ENCODE measurements at places on chromosomes 5 and 9.

DNA sequence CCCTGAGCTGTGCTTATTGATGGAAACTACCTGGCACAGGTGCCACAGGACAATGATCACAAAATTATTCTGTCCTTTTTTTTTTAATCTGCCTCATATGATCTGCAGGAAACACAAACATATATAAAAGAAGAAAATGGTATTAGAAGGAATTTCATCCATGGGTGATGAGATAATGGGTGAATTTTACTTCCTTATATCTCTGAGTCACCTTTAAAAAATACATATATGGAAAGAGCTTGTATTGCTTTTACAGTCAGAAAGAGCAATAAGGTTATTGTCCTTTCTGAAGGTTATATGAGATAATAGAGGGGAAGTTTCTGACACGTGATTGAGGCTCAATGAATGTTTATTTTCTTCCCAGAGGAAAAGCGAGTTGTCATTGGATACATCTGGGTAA is 31.6 kb downstream of the NEURL1B start:
- no peak for DNase-seq

GRCh38 chr5:20537911-20538703 is 550.1 kb upstream of the CDH18 start:
- no peak for DNase-seq

- DNase-seq = no peak
These were observed 70.3 kb downstream of the ENC1 start for GRCh38 chr5:74570250-74570649.

DNA sequence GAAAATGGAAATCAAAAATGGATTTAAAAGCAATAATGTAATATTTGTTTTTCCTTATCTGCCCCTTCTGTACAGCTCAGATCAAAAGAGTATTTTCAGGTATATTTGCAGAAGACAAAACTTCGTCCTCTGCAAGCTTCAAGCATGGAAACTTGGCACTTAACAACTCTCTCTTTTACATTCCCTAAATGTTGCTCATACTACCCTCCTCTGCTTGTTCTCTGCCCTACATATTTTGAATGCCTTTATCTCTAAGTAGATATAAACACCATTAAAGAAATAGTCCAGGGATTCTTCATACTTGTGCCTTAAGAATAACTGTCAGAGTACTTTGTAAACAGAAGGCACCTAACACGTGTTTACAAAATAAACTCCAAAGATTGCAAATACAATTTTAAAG is 19.2 kb upstream of the SMC2 start:
- DNase-seq = no peak

DNA sequence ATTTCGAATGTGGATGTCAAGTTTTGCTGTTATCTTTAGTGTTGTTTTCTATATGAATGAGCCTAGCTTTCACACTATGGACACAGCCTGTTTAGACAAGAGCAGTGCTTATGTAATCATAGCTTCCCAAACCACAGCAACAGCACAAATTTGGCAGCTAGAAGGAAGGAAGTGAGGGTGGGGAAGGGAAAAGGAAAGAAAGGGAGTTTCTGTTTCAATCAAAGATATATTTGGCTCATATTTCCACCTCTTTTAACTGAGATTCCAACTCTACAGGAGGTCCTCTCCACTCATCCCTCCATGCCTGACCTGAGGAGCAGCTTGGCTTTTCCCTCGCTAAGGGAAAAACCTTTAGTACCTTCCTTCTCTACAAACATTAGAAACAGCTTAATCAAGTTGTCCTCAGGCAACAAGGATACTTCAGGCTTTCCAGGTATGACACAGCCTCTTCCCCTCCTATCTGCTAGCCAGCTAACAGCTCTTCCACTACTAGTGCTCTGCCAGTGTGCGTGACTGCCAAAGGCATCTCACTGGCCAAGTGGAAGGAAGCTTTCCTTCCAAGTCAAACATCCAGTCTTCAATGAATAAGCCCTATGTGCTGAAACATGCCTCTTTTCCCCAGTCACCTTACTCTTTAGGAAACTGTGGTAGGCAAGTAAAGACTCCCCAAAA is 268.6 kb upstream of the PTGER4 start:
- DNase-seq = no peak

- no peak for DNase-seq
These were observed 18.0 kb downstream of the GARNL3 start for GRCh38 chr9:127282611-127283010.

DNA sequence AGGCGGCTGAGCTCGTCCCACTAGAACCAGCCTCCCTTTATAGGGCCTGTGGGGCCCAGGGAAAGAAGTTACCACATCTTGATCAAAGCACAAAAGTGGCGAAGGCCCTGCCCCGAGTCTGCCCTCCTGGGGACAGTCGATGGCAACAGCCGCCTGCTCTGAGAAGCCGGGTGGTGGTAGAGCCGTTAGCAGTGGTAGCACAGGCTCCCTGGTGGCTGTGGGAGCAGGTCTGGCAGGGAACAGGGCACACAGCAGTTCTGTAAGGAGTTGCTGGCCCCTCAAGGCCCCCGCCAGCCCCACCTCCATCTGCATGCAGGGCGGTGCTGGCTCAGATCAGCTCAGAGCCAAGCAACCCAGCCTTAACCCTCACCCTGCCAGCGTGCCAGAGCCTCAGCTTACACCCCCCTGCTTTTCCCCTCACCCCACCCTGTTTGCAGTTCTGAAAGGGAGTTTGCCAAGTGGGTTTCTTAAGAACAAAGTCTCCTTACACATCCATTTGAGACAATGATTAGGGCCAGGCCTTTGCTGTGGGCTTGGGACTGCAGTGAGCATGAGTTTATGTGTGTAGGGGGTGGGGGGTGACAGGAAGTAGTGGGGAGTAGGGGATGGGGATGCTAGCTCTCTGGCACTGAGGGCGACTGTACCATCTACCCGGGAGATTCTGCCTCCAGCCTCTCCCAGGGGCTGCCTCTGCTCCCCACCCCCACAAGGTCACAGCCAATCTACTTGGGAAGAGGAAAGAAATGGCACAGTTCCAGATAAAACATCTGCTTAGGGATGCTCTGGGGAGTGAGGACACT is 11.8 kb downstream of the ACSL6 start:
- no peak for DNase-seq

GRCh38 chr9:87393706-87394230 is 103.9 kb upstream of the DAPK1 start:
- DNase-seq = no peak

GRCh38 chr9:34688329-34689115 is 2.6 kb downstream of the CCL19 start:
- DNase-seq = no peak

DNA sequence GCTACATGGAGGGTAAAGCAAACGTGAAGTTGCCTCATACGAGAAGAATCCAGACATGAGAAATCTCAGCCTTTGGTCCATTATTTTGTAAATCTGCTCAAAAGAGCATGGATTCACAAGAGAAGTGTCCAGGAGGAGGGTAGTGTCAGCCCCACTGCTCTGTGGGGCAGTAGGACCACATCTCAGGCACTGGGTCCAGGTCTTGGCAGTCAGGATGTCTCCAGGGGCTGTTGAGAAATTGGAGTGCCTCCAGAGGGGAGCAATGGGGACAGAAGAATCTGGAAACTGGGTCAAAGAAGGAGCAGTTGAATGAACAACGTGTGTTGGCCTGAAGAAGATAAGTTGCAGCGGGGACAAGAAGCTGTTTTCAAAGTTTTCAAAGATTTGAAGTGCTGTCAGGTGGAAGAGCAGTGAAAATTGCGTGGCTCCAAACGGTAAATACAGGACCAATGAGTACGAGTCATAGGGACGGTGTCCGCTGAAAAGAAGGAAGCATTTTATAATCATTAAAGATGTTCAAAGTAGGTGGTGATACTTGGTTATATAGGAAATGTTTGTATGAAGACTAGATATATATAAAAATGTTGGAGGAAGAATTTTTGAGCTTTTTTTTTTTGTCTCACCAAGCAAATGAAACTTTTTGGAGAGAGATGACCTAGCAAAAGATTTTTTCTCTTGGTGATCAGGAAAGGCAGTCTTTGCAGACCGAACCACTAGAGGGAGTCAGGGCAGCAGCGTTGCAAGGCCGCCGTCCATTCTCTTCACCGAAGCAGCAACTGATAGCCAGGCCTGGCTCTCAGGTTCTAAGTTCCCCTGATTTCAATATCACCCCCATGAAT is 57.1 kb upstream of the ZBED3 start:
- peak; percentile 73 for DNase-seq

GRCh38 chr9:81150016-81150625 is 539.2 kb downstream of the TLE1 start:
- no peak for DNase-seq

DNA sequence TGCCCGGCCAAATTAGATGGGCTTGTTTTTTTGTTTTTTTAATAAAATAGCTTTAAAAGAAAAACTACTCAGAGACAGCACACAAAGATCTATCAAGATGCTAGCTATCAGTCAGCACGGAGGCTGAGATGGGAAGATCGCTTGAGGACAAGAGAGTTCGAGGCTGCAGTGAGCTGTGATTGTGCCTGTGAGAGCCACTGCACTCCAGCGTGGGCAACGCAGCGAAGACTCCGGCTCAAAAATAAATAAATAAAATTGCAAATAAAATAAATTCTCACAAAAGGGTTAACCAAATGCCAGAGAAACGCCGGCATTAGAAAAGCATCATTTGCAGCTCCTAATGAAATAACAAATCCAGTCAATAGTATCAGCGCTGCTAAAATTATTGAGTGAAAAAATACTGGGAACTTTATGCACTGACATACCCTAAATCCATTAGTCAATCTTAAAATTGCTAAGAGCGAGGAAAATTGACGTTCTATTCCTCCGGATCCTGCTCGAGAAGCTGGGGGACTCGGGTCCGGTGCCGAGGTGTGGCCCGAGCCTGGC is 681 bp downstream of the CPLANE1 start:
- no peak for DNase-seq

- DNase-seq = no peak
These were observed 137.0 kb downstream of the PBX3 start for GRCh38 chr9:125884218-125884595.

GRCh38 chr9:676780-677438 is 164.6 kb upstream of the DMRT1 start:
- DNase-seq = no peak

DNA sequence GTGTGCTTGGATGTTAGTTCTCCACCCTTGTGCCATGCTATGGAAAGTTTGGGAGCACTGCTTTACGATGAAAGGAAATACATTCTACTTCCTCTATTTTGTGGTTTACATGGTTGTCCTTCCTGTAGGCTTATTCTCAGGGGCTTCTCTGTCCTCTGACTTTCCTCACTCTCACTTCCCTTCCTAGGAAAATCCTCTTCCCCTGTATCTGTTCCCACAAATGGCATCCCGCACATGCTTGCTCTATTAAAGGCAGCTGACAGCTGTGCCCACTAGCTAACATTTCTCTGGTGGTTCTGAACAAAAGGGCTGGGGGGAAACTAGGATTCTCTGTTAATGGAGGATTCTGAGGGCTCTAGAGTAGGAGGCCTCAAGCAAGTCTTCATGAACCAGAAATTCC is 52.4 kb downstream of the FAM170A start:
- DNase-seq = no peak

DNA sequence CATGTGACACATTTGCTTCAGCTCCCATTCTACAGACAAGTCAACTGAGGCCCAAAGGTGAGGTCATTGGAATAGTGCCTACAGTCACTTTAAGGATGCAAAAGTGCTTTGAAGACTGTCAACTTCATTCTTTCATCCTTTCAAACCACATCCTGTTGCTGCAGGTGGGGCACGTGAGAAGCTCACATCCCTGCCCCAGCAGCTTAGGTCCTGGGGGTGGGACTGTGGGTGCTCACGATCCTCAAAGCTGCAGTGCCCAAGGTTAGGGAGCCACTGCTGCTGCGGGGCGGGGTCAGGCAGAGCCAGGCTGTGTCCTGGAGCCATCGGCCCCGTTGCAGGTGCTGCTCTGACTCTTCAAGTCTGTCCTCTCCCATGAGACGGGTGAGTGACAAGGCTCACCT is 57.9 kb upstream of the IER5L start:
- DNase-seq = peak; percentile 86

DNA sequence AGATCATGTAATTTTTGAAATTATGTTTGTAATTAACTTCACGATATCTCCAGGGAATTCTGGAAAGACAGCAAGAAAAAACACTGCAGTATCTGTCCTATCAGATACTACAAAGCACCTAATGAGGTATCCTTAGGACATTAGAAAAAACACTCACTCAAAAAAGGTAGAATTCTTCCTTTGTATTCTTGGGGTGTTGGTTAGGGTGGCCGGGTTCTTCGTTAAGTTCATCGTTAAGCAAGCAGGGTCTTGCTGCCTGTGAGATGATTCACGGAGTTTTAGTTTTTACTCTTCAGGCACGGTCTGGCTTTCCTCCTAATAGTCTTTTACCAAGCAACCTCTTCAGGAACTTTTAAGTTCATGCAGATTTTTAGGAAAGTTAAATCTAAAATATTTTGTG is 91.4 kb upstream of the IRX4 start:
- DNase-seq = no peak

- no peak for DNase-seq
These were observed 178.3 kb downstream of the BARX1 start for GRCh38 chr9:93776873-93777272.

DNA sequence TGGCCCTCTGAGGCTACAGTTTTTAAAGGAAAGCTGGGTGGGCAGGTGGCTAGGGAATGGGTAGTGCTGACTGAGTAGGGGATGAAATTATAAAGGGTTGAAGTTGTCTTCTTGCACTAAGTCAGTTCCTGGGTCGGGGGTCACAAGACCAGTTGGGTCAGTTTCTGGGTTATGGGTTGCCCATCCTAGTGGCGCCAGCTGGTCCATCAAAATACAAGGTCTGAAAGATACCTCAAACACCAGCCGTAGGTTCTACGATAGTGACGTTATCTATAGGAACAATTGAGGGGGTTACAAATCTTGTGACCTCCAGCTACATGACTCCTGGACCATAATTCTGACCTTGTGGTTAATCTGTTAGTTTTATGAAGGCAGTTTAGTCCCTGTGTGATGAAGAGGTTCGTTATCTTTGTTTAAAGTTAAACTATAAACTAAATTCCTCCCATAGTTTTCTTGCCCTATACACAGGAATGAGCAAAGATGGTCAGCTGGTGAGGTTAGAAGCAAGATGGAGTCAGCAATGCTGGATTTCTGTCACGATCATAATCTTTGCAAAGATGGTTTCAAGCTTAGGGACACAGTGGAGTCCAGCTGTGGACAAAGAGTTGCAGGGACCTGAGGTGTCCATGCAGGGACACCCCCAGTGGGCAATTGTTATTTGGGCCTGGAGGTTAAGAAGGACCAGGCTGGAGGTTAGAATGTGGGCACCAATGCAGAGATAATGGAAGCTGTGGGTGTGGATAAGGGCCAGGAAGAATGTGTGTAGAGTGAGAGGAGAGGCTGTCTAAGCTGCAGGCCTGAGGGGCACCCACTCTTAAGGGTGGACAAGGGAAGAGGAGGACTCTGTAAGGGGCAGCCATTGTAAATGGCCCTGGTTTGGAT is 14.0 kb upstream of the CREBRF start:
- no peak for DNase-seq

GRCh38 chr9:33248606-33249005 is 8.6 kb downstream of the SPINK4 start:
- no peak for DNase-seq
